Frontal cortex (tissue), 4 donors: ENCODE measurements at places on chromosomes 7 and 10.

- no peak for DNase-seq
Observed at GRCh38 chr7:140375892-140376730, 22.2 kb downstream of the SLC37A3 start.

DNA sequence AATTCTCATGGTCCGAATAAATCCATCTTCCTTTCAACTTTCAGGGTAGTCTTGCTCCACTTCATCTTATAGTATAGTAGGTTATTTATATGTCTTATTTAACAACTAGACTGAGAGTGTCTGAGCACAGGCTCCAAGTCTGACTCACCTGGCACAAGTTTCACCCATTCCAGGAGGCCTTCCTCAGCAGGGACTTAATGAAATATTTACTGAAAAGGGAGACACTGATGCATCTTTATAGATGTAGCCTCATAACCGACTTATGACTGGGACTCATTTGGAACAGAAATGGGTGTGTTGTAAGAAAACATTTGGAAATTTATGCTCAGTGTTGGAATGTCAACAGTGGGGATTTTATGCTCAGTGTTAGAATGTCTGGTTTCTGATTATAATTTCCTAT lies 59.9 kb downstream of the CH25H start:
- DNase-seq: no peak

DNA sequence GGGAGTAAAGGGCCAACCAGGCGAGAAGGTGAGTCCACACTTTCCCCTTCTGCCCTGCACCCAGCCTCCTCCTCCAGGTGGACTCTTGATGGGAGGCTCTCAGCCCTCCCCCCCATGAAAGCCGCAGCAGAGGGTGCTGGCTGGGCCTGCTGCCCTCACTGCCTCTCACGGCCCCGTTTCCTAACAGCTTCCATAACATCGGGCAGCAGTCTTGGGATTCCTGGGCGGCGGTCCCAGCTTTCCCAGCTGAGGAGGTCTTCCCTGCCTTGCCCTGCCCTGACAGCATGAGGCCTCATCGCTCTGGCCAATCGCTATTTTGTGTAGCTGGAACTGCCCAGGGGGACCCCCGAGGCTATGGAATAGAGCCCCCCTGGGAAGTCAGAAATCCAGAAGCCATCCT lies 76.3 kb downstream of the COL13A1 start:
- DNase-seq: no peak

GRCh38 chr10:99520040-99520846 lies 12.5 kb upstream of the NKX2-3 start:
- no peak for DNase-seq

- DNase-seq: no peak
Observed at GRCh38 chr10:99368646-99369045, 39.5 kb downstream of the CNNM1 start.

GRCh38 chr7:143905509-143905908 lies 3.5 kb upstream of the TCAF1 start:
- no peak for DNase-seq

GRCh38 chr10:48568546-48568945 lies 36.3 kb downstream of the ARHGAP22 start:
- no peak for DNase-seq

DNA sequence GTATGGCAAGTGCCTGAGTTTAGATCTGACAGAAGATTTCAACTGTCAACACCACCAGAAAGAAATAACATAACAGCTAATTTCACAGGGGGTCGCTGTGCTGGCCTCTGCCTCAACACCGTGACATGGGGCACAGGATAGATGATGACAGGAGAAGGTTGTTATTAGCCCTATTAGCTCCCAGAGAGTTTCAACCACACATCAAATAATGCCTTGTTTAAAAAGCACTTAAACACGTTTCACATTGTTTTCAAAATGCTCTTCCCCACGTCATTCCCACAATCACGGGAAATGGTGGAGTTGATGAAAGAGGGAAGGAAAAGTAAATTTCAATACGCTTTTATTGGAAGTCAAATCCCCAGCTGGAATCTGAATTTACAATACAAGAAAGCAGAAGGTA lies 184.7 kb downstream of the MAGI2 start:
- no peak for DNase-seq

GRCh38 chr7:130273933-130274255 lies 7.2 kb downstream of the CPA2 start:
- DNase-seq: no peak

GRCh38 chr7:113371416-113372043 lies 253.2 kb upstream of the SMIM30 start:
- DNase-seq: no peak

DNA sequence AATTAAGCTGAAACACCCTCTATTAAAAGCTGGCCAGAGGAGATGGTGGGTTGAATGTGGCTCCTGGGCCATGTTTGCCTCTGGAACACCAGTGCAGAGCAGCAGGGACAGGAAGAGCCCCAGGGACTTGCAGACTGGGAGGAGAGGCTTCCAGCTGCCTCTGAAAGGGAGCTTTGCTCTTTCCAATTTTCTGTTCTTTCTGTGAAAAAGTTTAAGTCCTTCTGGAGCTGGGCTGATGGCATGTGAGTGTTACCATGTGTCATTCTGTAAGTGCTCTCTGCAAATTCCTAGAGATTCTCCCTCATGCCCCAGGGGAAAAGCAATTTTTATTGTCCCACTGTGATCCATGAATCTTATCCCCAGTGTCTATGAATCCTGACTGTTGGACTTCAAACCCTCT lies 112.8 kb upstream of the LANCL2 start:
- DNase-seq: no peak

- DNase-seq: no peak
Observed at GRCh38 chr7:91569728-91570457, 305.7 kb downstream of the FZD1 start.

- DNase-seq: no peak
Observed at GRCh38 chr7:141079219-141079618, 5.4 kb downstream of the TMEM178B start.

DNA sequence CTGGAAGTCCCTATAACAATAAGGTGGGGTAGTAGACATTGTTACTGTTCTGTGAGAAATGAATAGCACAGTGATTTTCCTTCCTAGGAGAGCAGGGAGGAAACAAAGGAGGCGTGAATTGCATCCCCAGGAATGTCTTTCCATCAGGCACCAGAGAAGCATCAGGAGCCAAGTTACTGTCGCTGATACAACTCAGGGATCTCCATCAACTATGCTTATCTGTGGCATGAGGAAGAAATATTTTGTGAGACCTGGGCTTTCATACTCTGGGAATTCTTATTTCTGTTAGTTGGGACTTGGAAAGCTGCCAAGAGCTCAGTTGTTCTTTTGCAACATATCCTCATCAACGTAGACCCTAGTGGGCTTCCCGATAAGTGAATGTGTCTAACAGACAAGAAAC lies 622.3 kb downstream of the SUGCT start:
- no peak for DNase-seq
